Activated CD4-positive, CD25-positive, alpha-beta regulatory T cell (primary cell): ENCODE measurements at places on chromosomes 3 and 15.

- DNase-seq = no peak
These were observed 681 bp downstream of the PIK3CB start for GRCh38 chr3:138833899-138834595.

DNA sequence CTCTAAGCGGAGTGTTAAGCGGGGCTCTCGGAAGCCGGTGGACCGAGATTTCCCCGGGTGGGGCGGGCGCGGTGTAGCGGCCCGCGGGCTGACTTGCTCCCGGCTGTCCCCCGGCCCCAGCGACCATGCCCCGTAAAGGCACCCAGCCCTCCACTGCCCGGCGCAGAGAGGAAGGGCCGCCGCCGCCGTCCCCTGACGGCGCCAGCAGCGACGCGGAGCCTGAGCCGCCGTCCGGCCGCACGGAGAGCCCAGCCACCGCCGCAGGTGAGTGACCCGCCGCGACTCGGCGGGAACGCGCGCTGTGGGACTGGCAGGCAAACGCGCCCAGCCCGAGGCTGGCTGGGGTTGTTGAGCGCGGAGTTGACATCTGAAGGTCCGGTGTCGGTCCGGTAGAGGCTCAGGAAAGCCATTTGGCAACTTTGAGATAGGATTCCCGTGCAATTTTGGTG lies 1.3 kb downstream of the SMC4 start:
- DNase-seq = peak; percentile 5

DNA sequence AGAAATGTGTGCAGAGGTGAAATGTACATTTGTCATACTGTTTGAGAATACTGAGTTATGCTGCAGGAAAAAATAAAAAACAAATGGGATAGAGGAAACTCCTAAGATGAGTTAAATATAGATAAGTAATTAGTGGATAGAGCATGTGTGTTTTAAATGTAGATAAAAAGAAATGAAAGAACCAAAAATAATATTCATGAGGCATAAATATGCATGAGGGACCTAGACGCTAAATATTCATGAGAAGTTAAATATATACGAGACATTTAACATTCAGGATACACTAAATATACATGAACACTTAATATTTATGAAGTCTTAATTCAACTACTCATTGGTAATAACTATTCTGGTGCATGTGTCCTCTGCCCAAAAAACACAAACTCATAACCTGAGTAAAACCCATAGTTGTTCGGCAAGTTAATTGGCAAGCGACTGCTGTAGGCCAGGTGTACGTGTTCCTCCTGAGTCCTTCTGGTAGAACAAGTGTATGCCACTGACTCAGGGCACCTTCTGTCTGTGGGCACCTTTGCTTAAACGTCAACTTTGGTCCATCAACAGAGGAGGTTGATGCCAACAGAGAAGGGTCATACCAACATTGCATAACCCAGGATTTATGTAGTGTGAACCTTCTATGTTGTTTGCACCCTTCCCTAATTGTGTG lies 24.5 kb upstream of the DENND6A start:
- DNase-seq = no peak

DNA sequence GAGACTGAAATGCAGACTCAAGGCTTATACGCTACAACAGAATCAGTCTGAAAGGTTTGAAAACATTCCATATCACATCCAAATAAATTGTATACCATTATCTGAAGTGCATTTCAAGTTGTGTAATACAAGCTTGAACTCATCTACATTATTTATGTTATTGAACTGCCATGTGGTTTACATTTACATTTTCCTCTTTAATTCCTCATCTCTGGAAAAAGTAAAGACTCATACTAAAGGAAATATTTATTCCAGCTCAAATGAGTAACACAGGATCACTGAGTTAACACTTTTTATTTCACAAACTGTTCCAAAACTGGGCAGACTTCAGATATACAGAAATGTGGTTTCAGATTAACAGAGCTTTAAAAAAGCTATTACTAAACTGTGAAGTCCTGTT lies 282.5 kb downstream of the ULK4 start:
- no peak for DNase-seq

DNA sequence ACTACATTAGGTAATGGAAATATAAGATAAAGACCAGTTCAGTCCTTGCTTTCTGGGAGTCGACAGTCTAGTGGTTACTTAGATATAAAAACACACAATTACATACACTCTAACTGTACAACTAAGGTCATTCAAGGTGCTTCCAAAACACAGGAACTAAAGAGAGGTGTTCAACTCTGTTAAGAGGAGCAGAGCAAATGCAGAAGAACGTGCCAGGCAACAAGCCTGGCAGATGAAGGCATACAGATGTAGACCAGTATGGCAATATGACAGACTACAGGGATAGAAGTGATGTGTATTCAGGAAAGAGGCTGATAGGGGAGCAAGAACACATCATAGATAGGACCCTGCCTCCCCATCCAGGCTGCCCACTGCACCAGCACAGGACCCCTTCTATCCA lies 78.3 kb downstream of the CBLB start:
- no peak for DNase-seq

DNA sequence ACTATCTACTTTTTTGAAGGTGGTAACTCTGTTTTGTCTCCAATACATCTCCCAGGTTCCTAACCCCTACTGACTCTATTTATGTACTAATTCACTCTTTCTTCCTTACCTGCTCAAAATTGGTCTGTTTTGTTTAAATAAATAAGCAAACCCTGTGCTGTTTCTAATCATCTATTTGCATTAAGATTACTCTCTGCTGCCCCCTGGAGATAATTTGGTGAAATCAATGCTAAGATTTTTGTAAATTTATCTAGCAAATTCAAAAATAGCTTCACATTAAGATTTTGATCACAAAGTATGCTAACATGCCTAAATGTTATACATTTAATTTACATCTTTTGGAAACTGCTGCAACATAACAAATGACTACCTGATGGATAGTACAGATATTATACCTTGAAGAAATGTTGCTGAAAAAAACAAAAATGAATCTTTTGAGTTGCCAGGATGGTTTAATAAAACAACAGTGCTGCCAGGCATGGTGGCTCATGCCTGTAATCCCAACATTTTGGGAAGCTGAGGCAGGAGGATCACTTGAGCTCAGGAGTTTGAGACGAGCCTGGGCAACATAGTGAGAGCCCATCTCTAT lies 4.4 kb upstream of the CD200R1 start:
- DNase-seq = no peak

DNA sequence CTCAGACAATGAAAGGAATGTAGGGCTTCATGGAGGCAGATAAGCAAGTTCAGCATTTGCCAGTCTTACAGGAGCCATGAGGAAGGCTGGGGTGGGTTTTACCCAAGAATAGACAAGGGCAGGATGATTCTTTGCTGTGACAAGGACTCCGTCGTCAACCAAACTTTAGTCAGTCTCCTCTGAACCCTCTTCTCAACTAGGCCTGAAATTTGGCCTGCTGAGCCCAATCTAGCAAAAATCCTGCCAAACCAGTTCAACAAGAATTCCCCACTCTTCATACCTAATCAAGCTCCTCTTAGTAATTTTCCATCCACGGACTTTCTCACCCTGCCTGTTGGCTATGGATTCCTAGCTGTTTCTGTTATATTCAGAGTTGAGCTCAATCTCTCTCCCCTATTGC lies 280.5 kb downstream of the TBL1XR1 start:
- DNase-seq = no peak

DNA sequence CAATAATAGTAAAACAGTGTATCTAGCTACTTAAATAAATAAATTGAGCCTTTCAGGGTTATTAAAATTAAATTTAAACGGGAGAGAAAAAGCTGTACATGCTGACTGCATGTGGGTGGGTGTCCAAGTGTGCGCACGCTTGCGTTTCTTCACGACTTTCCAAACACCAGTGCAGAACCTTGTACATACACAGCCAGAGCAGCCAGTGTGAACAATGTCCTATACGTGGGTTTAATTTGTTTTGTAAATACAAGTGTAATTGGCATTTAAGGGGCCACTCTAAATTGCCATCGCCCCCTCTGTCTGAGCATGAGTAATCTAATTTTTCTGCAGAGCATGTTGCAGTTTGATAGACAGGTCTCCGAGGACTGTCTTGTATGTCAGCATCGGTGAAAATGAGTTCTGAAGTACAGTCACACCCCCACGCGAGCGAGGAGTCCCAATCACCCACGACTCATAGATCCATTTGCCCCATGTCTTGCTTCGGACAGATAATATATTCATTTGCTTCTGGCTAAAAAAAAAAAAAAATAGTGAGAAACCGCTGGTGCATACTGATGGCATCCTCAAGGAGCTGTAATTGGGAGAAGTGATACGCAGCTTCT lies 121.8 kb upstream of the ARRDC4 start:
- DNase-seq = no peak

- no peak for DNase-seq
These were observed 161.1 kb upstream of the STT3B start for GRCh38 chr3:31371484-31372177.

DNA sequence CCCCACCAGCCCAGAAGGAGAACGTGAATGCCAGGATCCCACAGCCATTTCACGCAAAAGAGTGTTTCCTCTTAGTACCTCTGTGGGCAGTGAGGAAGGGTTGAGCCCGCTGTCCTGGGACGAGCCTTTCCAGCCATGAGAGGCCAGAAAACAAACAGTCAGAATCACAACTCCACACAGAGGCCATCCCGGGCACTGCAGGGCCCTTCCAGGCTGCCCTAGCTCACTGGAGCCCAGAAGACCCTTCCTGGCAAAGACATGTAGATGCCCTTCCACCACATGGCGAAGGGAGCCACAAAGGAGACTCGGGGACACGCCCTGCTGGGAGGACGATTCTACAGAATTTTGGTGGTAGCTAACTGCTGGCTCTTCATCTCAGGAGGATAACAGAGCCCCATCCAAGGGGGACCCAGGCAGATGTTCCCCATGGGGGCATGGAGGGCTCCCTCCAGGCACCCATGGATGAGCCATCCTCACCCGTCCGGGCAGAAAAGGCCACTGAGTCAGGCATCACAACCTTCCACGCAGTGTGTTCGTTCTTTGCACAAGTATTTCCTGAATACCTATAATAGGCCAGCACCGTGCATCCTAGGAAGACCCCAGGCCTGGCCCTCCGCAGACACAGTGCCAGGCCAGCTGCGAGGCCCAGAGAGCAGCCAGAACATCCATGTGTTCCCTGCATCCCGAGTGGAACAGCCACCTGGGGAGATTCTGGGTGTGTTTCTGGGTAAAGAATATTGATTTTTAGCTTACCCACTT lies 47.2 kb downstream of the SLC12A8 start:
- DNase-seq = no peak
